GM10248 (cell line): ENCODE measurements at places on chromosomes 1 and 21.

DNA sequence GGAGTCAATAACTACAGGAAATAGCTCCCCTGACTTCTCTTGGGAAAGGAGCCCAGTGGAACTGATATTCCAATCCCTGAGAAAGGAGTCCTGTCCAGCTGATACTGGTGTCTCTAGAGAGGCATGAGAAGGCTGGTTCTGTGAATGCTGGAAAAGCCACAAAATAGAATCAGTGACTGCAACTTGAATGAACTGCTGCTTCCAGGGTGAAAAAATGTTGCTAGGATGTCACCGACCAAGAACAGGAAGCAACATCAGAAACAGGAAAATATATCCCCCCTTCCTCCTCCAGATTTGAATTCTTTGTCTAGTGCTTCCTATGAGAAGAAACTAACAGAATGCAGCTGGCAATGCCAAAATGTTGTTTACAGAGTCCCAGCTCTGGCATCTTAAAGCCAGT, 269.3 kb upstream of the LYPLAL1 start:
- no peak for DNase-seq

GRCh38 chr1:10989095-10989494, 23.4 kb upstream of the TARDBP start:
- DNase-seq, result no peak

- DNase-seq, result no peak
Measured at GRCh38 chr1:156014829-156015228, 5.9 kb downstream of the SSR2 start.

GRCh38 chr1:90162216-90162615, 167.3 kb downstream of the ZNF326 start:
- no peak for DNase-seq

GRCh38 chr21:29231756-29232529, 66.8 kb upstream of the BACH1 start:
- DNase-seq, result no peak

DNA sequence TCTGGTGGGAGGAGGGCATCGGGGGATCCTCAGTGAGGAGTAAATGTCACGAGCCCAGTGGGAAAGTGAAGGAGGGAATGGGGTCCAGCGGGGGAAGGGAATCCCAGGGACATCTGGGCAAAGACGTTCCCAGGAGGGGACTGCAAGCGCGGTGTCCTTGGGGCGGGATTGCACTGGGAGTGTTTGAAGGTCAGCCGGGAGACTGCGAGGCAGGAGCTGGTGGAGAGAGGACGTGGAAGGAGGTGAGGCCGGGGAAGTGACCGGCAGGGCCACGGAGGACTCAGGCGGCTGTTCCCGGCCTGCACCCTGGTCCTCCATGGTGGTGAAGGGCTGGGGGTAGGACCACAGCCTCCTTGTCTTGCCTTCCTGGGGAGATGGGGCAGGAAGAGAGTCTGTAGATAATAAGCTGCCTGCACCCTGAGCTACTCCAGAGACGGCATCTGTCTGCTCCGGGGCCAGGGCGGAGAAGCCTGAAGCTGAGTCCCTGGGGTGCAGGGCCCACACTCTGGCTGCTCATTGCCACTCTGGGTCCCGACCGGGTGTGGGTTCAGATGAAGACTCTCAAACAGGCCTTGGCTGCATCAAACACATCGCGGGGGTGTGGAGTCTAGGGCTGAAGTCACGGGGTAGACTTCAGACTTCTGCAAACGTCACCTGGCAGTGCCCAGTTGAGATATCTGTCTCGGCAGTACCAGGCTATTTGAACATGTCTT, 264.8 kb downstream of the CAMTA1 start:
- no peak for DNase-seq

GRCh38 chr21:43016728-43017127, 42.4 kb downstream of the PKNOX1 start:
- no peak for DNase-seq

- no peak for DNase-seq
Measured at GRCh38 chr1:29396438-29397255, 160.3 kb downstream of the PTPRU start.

DNA sequence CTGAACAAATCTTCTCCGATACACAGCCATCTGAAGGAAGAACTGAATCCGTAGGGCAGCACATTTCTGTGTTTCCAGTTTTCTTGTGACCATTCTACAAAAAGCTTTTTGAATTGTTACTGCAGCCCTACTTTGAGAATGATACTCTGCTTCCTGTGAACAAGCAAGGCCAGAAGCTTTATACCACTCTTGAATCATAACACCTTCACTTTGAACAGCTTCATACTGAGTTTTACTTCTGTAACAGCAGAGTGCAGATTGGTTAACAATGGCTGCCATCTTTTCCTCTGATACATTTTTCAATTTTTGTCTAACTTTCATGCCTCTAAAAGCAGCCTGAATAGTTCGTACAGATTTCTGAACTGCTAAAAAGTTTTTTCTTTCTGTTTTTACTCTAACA, 33.6 kb upstream of the F13B start:
- DNase-seq, result no peak

- DNase-seq, result peak; percentile 62
Measured at GRCh38 chr1:147225193-147225730, at the start of gene FMO5. Gene FMO5, minus strand, starts transcription at chr1:147225339. Its CDS starts 310 bp downstream, at chr1:147225029.

DNA sequence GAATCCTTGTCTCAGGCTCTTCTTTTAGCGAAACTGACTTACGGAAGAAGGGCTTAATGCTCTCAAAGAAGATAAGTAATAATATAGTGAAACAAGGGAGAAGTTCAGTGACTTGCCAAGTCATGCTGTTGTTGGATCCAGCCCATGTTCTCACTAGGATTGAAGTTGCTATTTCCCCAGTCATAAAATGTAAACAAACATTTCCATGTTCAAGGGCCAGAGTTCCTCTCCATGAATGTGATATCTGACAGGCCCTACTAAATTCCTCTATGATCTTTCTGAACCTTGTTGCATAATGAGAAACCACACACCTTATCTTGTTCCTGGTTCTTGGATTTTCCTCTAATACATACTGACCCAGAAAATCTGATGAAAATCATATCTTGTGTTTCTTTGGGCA, 876.5 kb upstream of the B3GALT2 start:
- no peak for DNase-seq

GRCh38 chr1:12577020-12577419, 41.0 kb downstream of the DHRS3 start:
- no peak for DNase-seq

- DNase-seq, result no peak
Measured at GRCh38 chr21:45538381-45539045, 3.7 kb downstream of the SLC19A1 start.

GRCh38 chr1:230759369-230760065, 12.3 kb downstream of the CAPN9 start:
- DNase-seq, result no peak

GRCh38 chr1:182120411-182121258, 59.1 kb upstream of the ZNF648 start:
- DNase-seq, result no peak

DNA sequence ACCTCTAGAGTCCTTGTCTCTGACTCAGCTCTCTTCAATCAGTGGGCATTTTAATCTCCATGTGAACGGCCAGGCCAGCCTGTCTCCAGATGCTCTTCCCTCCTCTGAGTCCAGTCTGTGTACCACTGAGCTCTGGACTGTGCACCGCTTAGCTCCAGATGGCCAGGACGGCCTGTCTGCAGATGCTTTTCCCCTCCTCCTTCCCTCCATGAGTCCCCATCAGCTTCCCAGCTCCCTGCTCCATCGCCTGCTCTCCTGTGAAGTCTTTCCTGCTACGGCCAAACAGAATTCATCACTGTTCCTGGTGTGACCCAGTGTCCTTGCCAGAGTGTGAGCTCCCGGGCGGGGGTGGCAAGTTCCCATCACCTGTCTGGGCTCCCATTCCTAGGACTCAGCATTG, 42.0 kb downstream of the STUM start:
- DNase-seq, result no peak

DNA sequence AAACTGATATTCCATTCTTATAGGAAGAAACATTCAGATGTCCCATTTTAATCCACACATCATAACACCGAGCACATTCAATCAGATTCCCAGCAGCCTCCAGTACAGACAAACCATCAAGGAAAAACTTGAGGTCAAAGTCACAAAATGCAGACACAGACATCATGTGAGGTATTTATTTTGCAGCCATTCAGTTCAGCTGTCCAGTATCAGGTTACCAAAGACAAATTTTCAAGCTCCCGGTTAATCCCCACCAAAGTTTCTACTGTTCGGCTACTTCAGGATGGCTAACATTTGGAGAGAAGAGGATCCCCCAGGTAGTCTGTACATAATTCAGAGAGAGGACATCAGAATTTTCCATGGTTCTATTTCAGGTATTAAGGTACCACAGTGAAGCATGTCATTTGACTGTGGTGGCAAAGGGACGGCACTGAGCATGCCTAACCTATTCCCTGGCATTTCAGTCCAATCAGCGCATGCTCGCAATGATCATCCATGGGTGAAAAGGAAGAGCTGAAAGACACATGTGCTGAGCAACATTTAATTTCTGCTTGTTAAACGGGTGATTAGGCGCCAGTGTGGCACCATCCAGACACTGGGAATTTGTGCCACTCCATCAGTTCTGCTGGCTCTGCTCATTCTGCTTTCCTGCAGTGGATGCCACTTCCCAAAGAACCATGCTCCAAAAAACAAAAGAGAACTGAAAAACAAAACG, 13.6 kb upstream of the NDC1 start:
- DNase-seq, result no peak

GRCh38 chr1:24308365-24309015, 10.7 kb upstream of the GRHL3 start:
- DNase-seq, result no peak

DNA sequence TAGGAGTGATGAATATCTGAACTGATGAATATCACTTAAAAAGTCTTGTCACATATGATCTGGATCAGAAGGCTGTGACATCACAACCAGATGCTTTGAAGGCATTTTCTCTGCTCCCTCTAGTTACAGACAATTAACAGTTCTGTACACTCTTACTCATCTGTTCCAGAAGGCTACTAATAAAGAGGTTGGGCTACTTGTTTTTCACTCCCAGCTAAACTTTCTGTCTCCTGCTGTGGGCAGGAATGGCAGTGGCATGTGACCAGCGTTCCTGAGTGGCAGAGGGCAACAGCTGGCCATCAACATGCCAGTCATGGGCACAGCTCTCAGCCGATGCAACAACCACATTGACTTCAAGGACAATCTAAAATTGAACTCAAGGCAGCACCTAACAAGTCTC, 66.7 kb downstream of the SLC45A1 start:
- DNase-seq, result no peak

DNA sequence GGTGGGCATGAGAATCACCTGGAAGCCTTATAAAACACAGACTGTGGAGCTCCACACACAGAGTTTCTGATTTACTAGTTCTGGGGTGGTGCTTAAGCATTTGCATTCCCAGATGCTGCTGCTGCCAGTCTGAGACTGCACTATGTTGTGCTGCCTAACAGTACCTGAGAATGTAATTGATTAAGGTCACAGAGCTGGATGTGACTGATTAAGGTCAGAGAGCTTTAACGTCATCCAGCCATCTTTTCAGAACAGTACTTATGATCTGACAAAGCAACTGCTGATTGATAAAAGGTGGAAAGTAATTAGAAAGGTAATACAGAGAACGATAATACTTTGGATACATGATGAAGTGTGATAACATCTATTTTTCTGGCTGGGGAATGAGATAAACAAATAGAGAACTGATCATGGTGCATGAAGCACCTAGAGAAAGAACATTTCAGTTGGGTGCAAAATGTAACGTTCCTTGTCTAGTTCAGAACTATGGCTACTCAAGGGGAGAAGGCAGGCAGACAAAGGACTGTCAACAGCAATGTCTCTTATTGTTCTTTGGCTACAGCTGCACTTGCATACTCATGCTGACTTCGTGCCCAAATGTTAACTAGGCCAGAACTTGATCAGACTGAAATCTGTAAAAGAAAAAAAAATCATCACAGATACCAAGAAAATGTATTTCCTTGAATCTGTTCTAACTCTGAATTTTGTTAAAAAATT, 3.7 kb upstream of the UCK2 start:
- DNase-seq, result no peak

GRCh38 chr1:167648252-167648849, 18.3 kb downstream of the RCSD1 start:
- DNase-seq, result no peak
